ENCODE measurements at places on chromosomes 6 and 20.

DNA sequence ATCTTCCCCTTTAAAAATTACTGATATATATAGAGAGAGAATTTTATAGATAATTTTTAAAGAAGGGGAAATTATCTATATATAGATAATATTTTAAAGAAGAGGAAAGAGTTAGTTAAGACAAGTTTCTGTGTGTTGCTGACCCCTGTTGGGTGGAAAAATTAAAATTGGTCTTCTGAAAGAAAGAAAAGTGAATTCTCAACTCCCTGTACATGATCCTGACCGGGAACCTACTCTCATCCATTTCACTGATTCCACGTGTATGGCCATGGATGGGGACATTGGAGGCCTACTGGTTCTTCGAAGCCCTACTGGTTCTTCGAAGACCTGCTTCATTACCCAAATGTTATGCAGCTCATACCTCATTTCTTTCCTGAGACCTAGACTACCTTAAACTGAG is 53.0 kb upstream of the TCF21 start:
- peaks cover 14% of the 10 kb centered on the region for H3K4me1 ChIP-seq
- no peak overlapping the region for H3K4me3 ChIP-seq
- H3K27ac ChIP-seq: no peak overlapping the region
- 0 out of 2 replicates have a peak, but pooled peaks cover 3% of the 10 kb centered on the region for H3K36me3 ChIP-seq
- H3K27me3 ChIP-seq: no peaks in the 10 kb centered on the region

GRCh38 chr6:147372806-147373205 is 135.7 kb upstream of the SAMD5 start:
- peaks cover 2% of the 10 kb centered on the region for H3K27me3 ChIP-seq
- no peak for DNase-seq
- peaks cover 19% of the 10 kb centered on the region for H3K36me3 ChIP-seq
- no peak overlapping the region for H3K4me3 ChIP-seq

DNA sequence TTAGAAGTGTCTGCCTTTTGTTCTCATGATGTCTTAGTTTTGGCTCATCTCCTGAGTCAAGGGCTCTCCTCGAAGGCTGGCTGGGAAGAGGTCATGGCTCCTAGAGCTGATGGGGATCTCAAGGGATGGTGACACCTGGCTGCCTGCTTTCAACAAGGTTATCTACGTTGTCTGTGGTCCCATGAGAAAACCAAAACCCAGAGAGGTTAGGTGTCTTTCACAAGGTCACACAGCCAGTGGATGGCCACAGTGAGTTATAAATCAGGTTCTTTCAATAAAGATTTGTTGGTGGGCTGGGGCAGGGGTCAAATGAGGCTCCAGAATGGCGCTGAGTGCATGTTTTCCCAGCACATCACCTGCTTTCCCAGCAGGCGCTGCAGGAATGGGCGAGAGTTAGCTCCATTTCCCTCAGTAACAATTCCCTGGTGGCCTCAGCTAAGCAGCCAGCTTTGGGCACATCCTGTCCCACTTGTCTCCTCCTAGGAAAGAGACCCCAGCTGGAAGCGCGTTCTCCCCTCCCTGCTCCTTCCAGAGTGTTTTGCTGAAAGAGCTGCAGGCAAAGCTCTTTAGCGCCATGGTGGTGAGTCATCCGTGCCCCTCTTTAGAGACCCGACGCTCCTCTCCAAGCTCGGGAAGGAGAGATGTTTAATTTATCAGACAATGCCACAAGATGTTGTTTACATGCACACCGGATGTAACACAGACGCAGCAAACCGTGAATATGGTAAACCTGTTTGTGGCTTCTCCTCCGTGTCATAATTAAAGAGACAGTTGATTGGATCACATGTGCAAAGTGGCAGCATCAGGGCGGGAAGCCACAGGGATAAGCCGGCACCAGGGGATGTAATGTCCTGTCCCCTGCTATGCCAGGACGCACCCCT is 109.7 kb downstream of the LRFN2 start:
- peaks cover 4% of the 10 kb centered on the region for H3K27me3 ChIP-seq
- DNase-seq: no peak
- no peak overlapping the region for H3K27ac ChIP-seq
- H3K36me3 ChIP-seq: no peaks in the 10 kb centered on the region
- no peak overlapping the region for H3K4me3 ChIP-seq

DNA sequence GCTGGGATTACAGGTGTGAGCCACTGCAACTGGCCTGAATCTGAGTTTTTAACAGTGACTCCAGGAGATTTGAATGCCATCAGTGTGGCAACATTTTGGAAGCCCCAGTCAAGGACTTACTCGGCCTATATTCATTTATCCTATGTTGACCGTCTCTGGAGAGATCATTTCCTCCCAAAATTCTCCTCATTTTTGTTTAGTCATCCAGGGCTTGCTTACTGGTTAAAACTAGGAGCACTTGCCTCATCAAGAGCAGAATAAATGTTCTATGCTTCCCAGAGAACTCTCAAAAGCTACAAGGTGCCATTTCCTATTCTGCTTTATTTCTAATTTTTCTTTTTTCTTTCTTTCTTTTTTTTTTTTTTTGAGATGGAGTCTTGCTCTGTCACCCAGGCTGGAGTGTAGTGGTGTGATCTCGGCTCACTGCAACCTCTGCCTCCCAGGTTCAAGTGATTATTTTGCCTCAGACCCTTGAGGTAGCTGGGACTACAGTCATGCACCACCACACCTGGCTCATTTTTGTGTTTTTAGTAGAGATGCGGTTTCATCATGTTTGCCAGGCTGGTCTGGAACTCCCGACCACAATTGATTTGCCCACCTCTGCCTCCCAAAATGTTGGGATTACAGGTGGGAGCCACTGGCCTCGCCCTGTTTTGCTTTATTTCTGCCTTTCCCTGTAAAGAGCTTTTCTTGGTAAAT is 23.4 kb upstream of the TRIM27 start:
- H3K27me3 ChIP-seq: peaks cover 5% of the 10 kb centered on the region
- H3K36me3 ChIP-seq: peaks cover 4% of the 10 kb centered on the region
- DNase-seq: no peak
- H3K4me1 ChIP-seq: peaks cover 51% of the 10 kb centered on the region
- peak overlapping the region; percentile 42 for H3K27ac ChIP-seq

- no peak overlapping the region for H3K4me3 ChIP-seq
- peaks cover 9% of the 10 kb centered on the region for H3K4me1 ChIP-seq
- no peaks in the 10 kb centered on the region for H3K36me3 ChIP-seq
- H3K27ac ChIP-seq: no peak overlapping the region
- H3K27me3 ChIP-seq: peaks cover 7% of the 10 kb centered on the region
These were observed 84.5 kb upstream of the FYN start for GRCh38 chr6:111957623-111958315.

DNA sequence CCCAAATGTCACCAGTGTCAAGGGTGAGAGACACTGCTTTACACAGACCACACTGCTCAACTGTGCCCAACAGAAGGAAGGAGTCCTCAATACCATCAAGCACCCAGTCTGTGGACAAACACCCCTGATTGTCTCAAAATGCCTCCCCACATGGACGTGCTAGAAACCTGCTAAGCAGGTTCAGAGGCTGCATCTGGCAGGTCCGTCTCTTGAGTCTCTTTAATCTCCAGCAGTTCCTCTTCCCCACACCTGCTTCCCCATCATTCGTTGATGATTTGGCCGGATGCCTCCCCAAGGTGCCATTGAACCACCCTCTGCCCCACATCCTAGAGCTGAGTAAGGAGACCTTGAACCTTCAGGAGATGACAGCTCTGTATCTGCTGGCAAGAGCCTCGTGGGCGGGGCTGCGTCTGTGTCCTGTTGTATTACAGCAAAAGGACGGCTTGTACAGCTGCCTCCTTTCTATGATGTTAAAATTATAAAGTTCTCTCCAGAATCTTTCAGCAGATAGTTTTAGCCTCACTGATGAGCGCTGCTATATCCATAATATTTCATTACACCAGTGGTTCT is 179.2 kb downstream of the PREX1 start:
- no peaks in the 10 kb centered on the region for H3K4me1 ChIP-seq
- no peaks in the 10 kb centered on the region for H3K36me3 ChIP-seq
- H3K4me3 ChIP-seq: no peak overlapping the region
- H3K27ac ChIP-seq: no peak overlapping the region

DNA sequence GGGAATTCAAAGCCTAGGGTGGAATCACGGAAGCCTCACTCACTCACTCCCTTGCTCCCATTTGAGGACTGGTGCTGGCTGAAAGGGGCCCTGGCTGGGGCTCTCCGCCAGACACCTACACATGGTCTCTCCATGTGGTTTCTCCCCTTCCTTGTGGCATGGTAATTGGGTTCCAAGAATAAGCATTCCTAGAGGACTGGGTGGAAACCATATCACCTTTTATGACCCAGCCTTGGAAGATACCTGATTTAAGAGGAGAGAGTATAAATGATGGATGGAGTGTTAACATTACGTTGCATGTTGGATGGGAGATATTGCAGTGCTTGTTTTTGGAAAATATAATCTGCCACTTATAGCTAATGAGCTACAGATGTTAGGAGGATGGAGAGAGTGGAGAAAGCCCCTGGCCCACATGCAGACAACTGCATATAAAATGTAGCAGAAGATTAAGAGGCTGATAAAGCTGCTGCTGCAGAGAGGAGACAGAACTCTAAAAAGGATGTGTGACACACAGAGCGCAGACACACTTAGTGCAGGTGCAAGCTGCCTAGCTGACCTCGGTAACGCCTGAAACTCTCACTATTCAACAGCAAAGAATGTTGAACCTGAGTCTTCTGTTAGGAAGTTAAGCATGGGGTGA is 23.3 kb upstream of the CDKN1A start:
- H3K27me3 ChIP-seq: peaks cover 10% of the 10 kb centered on the region
- no peak for DNase-seq
- H3K27ac ChIP-seq: no peak overlapping the region
- no peak overlapping the region for H3K4me3 ChIP-seq
- H3K4me1 ChIP-seq: peaks cover 32% of the 10 kb centered on the region

GRCh38 chr6:119090256-119090655 is 11.8 kb upstream of the FAM184A start:
- peaks cover 1% of the 10 kb centered on the region for H3K27me3 ChIP-seq
- no peak overlapping the region for H3K27ac ChIP-seq
- DNase-seq: no peak
- H3K4me3 ChIP-seq: no peak overlapping the region

- no peak overlapping the region for H3K27ac ChIP-seq
- H3K4me1 ChIP-seq: peaks cover 9% of the 10 kb centered on the region
- H3K27me3 ChIP-seq: no peaks in the 10 kb centered on the region
- H3K4me3 ChIP-seq: no peak overlapping the region
- H3K36me3 ChIP-seq: no peaks in the 10 kb centered on the region
These were observed 46.7 kb downstream of the MAP1LC3A start for GRCh38 chr20:34604980-34605788.

DNA sequence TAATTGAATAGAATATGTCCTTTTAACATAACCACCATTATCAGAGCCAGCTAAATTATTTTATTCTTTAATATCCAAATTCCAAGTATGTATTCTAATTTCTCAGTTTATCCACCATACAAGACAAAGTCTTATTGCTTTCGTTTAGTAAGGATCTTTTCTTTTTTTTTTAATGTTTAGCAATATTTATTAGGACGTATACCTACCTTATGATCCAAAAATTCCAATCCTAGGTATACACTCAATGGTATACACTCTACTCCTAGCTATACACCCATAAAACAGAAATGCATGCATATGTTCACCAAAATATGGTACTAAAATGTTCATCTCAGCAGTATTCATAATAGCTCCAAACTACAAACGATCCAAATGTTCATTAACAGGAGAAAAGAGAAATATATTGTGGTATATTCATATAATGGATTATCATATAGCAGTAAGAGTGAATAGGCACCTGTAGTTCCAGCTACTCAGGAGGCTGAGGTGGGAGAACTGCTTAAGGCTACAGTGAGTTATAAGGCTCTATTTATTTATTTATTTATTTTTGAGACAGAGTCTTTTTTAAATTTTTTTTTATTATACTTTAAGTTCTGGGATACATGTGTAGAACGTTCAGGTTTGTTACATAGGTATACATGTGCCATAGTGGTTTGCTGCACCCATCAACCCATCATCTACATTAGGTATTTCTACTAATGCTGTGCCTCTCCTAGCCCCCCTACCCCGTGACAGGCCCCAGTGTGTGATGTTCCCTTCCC is 17.3 kb downstream of the TNFAIP3 start:
- H3K4me3 ChIP-seq: no peak overlapping the region
- peaks cover 11% of the 10 kb centered on the region for H3K4me1 ChIP-seq
- no peak overlapping the region for H3K27ac ChIP-seq
- no peak for DNase-seq

DNA sequence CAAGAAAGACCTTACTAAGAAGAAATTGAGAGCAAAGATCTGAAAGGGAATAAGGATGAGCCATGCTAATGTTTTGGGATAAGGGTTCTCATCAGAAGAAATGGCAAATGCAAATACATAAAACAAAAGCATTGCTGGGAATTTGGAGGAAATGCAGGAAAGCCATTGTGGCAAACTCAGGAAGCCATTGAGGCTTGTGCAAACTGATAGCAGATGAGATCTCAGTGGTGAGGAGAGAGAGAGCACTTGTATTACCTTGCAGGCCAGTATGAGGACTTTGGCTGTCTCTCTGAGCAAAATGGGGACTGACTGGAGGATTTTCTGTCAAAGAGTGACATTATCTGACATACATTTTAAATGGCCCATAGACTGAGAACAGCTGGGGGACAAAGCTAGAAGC is 103.0 kb downstream of the ADGRB3 start:
- no peaks in the 10 kb centered on the region for H3K4me1 ChIP-seq
- no peaks in the 10 kb centered on the region for H3K27me3 ChIP-seq
- H3K27ac ChIP-seq: no peak overlapping the region
- DNase-seq: no peak
- no peak overlapping the region for H3K4me3 ChIP-seq

DNA sequence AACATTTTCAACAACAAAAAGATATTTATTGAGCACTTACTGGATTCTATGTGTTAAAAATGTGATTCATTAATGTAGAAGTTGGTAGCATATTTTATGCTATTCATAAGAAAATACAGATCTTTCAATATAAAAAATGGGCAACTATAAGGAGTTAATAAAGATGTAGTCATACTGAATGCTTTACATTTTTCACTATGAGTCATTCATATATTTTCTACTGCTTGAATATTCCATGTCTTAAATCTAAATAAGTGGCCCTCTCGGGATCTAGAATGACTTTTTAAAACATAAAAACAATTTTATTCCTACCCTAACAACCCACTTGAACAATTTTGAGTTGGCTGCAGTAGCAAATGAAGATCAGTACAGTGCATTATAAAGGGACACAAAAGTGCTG is 362.1 kb downstream of the PHF3 start:
- DNase-seq: no peak
- H3K4me1 ChIP-seq: no peaks in the 10 kb centered on the region
- H3K27me3 ChIP-seq: no peaks in the 10 kb centered on the region
- H3K4me3 ChIP-seq: no peak overlapping the region
- no peaks in the 10 kb centered on the region for H3K36me3 ChIP-seq
- H3K27ac ChIP-seq: no peak overlapping the region

- DNase-seq: no peak
- H3K27me3 ChIP-seq: peaks cover 3% of the 10 kb centered on the region
- H3K4me3 ChIP-seq: no peak overlapping the region
- no peak overlapping the region for H3K27ac ChIP-seq
These were observed 103.2 kb downstream of the BTBD3 start for GRCh38 chr20:12020846-12021245.

All from HFFc6 (cell line).